ENCODE measurements at places on chromosomes 1 and 21. TPM values are rescaled to one million over a fixed set of nuclear protein-coding genes. Genes with fewer than 3 reads are reported as not detected.

The SAMD11 gene
- total RNA-seq: 0.12 TPM

The CRYBG2 gene
- total RNA-seq: 1.6 TPM

The PTGER3 gene
- 0.05 TPM for total RNA-seq

The B3GALT2 gene
- 0.10 TPM for total RNA-seq

The LCE2C gene
- not detected for total RNA-seq

The KRTAP19-1 gene
- not detected for total RNA-seq

The SPRR3 gene
- total RNA-seq: not detected

- H3K27me3 ChIP-seq: no peaks in the 10 kb centered on the region
- H3K36me3 ChIP-seq: no peaks in the 10 kb centered on the region
- H3K4me3 ChIP-seq: no peak overlapping the region
- no peak overlapping the region for H3K27ac ChIP-seq
- DNase-seq: no peak
Measured at GRCh38 chr1:82462366-82462765, 661.6 kb downstream of the ADGRL2 start.

GRCh38 chr1:212980123-212980785, 29.9 kb downstream of the VASH2 start:
- H3K27ac ChIP-seq: no peak overlapping the region
- no peaks in the 10 kb centered on the region for H3K27me3 ChIP-seq
- H3K36me3 ChIP-seq: no peaks in the 10 kb centered on the region
- no peak for DNase-seq

DNA sequence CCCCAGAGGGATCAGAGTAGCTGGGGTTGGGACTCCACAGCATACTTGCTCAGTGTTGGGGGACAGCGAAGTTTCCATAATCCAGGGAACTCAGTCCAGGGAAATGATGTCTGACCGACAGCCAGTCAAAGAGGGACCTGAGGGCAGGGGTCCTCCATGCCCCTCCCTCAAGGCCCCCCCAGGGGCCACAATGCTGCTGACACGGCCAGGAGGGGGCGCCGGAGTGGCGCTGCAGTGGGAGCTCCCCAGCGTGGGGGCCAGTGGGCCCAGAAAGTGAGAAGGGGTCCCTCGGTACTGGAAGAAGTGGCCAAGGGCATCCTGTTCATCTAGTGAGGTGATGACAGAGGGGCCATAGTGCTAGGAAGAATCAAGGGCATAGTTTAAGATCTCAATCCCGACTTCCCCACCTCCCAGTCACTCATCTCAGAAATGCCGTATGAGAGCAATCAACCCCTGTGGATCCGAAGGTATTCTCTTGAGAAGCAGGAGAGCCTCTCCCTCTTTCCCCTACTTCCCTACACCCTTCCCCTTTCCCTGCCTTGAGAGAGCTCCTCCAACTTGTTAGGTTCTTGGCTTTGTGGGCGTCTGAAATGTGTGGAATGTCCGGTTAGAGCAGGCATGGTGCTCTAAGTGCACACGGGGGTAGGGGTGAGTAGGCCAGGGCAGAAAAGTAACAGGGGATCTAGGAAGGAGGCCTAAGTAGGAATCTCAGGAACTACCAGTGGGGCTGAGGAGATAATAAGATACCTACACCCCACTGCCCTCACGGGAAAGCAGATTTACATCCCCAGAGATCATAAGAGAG, 4.1 kb downstream of the NUDT17 start:
- no peaks in the 10 kb centered on the region for H3K27me3 ChIP-seq
- no peaks in the 10 kb centered on the region for H3K36me3 ChIP-seq
- H3K4me3 ChIP-seq: no peak overlapping the region

DNA sequence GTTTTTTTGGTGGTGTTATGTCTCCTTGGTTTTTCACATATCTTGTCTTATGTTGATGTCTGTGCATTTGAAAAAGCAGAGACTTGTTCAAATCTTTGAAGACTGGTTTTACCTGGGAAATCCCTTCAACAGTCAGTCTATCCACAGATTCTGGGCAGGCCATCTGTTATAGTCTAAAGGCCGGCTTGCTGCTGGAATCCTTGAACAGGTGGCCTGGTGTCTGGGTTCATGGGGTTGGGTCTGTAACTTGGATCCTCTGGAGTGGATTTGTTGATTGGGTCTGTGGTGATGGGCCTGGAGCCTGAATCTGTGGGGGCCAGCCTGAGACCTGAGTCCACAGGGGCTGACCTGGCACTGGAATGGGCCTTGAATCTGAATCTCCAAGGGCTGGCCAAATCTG, 12.2 kb downstream of the LORICRIN start:
- DNase-seq: no peak
- H3K36me3 ChIP-seq: no peaks in the 10 kb centered on the region
- no peak overlapping the region for H3K27ac ChIP-seq
- H3K4me1 ChIP-seq: no peaks in the 10 kb centered on the region
- H3K27me3 ChIP-seq: peaks cover 23% of the 10 kb centered on the region

- H3K4me1 ChIP-seq: no peaks in the 10 kb centered on the region
- no peaks in the 10 kb centered on the region for H3K27me3 ChIP-seq
- H3K27ac ChIP-seq: no peak overlapping the region
- H3K36me3 ChIP-seq: no peaks in the 10 kb centered on the region
- H3K4me3 ChIP-seq: no peak overlapping the region
Measured at GRCh38 chr1:111392460-111392945, 35.0 kb downstream of the OVGP1 start.

DNA sequence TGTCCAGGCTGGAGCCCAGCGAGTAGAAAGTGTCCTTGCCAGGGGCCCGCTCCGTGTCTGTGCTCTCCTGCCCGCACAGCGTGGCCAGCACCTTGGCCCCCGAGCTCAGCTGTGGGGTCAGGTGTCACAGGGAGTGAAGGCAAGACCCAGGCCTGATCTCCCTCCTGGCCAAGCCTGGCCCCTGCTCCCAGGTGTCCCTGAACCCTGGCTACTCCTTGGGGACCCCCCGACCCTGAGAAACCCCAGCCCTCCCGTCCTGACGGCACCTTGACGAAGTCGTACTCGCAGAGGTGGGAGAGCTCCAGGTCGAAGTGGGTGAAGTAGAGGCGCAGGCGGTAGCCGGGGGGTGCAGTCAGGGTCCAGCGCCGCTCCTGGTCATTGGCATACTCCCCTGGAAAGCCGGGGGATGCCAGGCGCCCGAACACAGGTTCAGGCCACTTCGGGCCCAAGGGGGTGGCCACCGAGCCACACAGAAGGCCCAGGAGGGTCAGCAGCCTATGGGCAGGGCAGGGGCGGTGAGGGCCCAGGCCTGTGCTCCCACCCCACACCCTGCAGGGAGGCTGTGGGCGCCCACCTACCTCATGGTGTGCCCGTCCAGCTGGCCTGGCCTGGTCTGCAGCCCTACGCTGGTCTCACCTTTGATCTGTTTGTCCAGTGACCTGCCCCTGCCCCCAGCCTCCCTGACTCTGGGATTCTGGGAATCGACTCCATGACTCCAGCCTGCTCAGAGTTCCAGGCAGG, at the start of gene MASP2:
Gene MASP2, minus strand, starts transcription at position 615 of the 741 bp plus-strand sequence. Its CDS starts 32 bp downstream, at position 583.
- no peak for DNase-seq
- H3K36me3 ChIP-seq: no peaks in the 10 kb centered on the region
- no peak within 1 kb of the TSS for H3K27ac ChIP-seq
- H3K4me3 ChIP-seq: no peak within 1 kb of the TSS
- peaks cover 1% of the 10 kb centered on the region for H3K4me1 ChIP-seq

DNA sequence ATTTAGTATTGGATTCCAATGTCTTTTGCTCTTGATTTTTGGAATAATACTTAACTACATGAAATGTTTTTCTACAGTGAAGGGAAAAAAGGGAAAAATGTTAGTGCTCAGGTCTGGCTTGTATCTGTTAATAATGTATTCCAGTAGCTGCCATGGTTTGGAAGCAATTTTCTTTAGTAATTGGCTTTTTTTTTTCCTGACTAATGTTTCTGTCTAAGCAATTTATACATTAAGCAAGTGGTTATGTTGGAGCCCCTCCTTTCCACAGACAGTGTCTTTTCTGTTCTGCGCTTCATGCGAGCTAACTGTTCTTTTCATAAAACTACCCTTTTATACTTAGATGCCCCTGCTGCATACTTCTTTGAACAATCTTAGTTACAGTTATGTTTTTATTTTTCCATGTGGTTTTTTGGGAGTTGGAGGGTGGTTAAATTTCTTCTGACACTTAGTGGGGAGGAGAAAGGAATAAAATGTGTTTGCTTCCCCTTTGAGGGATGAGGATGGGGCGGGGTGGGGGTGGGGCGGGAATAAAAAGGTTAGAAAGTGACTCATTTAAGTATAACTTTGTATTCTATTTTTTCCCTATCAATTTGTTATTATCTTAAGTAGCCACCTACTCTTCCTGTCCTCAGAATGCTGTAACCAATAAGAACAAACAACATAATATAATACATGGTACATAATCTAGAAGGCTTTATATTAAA, 83.1 kb downstream of the CLIC4 start:
- H3K27me3 ChIP-seq: peaks cover under 1% of the 10 kb centered on the region
- no peaks in the 10 kb centered on the region for H3K36me3 ChIP-seq
- H3K4me1 ChIP-seq: no peaks in the 10 kb centered on the region
- no peak overlapping the region for H3K4me3 ChIP-seq
- no peak for DNase-seq

DNA sequence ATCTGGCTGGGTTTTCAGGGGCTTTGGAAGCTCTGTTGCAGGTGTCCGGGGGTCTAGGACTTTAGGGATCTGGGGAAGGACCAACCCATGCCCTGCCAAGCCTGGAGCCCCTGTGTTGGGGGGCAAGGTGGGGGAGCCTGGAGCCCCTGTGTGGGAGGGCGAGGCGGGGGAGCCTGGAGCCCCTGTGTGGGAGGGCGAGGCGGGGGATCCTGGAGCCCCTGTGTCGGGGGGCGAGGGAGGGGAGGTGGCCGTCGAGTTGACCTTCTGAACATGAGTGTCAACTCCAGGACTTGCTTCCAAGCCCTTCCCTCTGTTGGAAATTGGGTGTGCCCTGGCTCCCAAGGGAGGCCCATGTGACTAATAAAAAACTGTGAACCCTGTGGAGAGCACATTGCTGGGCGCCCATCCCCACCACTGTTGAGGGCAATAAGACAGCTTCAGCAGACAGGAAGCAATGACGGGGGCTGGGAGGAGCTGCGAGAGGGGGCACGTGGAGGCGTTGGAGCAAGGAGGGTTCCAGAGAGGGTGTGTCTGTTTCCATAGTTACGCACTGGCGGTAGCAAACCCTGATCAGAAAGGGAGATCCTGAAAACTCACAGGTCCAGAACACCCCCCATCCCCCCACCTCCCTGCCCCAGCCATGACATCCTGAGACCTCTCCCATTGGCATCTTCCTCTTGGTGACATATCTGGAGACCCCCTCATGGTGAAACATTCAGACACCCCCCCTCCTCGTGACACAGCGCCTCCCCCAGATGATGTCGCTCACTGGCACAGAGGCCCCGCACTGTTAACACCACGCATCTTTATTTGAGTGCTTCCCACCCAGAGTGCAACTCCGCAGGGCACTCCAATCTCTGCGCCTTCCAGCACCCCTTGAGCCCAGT, 8.4 kb downstream of the MYBPH start:
- H3K4me3 ChIP-seq: no peak overlapping the region
- no peaks in the 10 kb centered on the region for H3K4me1 ChIP-seq
- peaks cover 13% of the 10 kb centered on the region for H3K27me3 ChIP-seq
- no peak for DNase-seq
- no peaks in the 10 kb centered on the region for H3K36me3 ChIP-seq
- H3K27ac ChIP-seq: no peak overlapping the region

DNA sequence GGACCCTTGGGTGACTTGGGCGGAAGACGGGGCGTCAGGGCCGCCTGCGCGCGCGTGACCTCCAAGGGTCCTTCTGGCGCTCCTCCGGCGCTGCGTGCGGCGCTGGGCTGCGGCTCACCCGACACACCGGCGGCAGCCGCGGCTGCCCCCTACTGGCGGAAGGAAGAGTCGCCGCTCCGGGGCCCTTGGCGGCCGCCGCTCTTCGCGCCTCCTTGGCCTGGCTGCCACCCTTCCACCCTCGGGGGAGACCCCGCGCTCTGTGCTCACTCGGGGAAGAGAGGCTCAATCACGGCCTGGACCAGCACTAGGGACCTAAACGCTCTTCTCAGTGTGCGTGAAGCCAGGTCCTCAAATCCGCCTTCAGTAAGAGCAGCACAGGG, 89.7 kb downstream of the DMRTA2 start:
- peaks cover 58% of the 10 kb centered on the region for H3K27me3 ChIP-seq
- no peak overlapping the region for H3K27ac ChIP-seq
- no peaks in the 10 kb centered on the region for H3K4me1 ChIP-seq

GRCh38 chr1:220217383-220217988, 54.8 kb downstream of the RAB3GAP2 start:
- DNase-seq: no peak
- H3K4me3 ChIP-seq: no peak overlapping the region
- H3K36me3 ChIP-seq: peaks cover 7% of the 10 kb centered on the region
- H3K27me3 ChIP-seq: no peaks in the 10 kb centered on the region

- H3K27ac ChIP-seq: peak overlapping the region; percentile 81
- H3K27me3 ChIP-seq: no peaks in the 10 kb centered on the region
- peak overlapping the region; percentile 70 for H3K4me3 ChIP-seq
Measured at GRCh38 chr1:89652373-89652772, 19.5 kb downstream of the LRRC8C start.

GRCh38 chr1:205147191-205147835, 25.5 kb upstream of the RBBP5 start:
- no peaks in the 10 kb centered on the region for H3K27me3 ChIP-seq
- H3K4me1 ChIP-seq: peaks cover under 1% of the 10 kb centered on the region
- peaks cover 2% of the 10 kb centered on the region for H3K36me3 ChIP-seq

- no peaks in the 10 kb centered on the region for H3K36me3 ChIP-seq
- DNase-seq: no peak
- no peak overlapping the region for H3K27ac ChIP-seq
- peaks cover 11% of the 10 kb centered on the region for H3K27me3 ChIP-seq
- no peak overlapping the region for H3K4me3 ChIP-seq
- H3K4me1 ChIP-seq: no peaks in the 10 kb centered on the region
Measured at GRCh38 chr1:177310326-177310725, 139.6 kb downstream of the BRINP2 start.

DNA sequence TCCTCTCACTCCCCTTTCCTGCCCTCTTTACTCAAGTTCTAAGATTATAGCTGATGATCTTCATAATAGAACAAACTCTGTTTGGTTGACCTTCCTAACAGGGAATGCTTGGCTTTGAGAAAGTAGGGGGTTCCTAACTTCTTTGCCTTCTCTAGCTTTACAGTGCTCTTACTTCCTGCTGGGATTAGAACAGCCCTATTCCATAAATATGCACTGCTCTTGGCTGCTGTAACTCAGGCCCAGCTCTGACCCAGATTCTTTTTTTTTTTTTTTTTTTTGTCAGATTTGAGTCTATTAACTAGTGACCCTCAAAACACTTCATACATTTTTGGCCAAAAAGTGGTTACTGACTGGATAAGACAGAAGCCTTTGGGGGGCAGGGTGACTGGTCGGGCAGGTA, 39.4 kb upstream of the PIGV start:
- H3K27me3 ChIP-seq: no peaks in the 10 kb centered on the region
- no peak for DNase-seq
- H3K4me3 ChIP-seq: no peak overlapping the region
- peaks cover 33% of the 10 kb centered on the region for H3K36me3 ChIP-seq
- peak overlapping the region; percentile 72 for H3K27ac ChIP-seq
- peaks cover 89% of the 10 kb centered on the region for H3K4me1 ChIP-seq

DNA sequence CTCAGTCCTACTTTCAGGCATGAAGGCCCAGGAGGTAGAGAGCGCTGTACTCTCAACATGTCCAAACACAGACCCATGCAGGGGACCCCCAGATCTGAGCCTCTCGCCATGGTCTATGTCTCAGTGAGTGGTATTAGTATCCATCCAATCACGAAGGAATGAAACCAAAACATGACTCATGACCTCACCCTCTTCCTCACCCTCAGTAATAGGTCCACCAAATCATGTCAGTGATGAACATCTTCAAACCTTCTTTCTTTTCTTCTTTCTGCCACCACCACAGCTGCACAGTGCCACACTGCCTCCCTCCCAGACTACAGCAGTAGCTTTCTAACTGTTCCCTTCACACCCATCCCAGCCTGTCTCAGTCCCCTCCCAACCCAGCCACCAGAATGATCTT, 16.8 kb downstream of the C1orf116 start:
- H3K4me3 ChIP-seq: no peak overlapping the region
- DNase-seq: no peak
- no peak overlapping the region for H3K27ac ChIP-seq
- peaks cover 49% of the 10 kb centered on the region for H3K27me3 ChIP-seq
- H3K36me3 ChIP-seq: no peaks in the 10 kb centered on the region
